ENCODE measurements at places on chromosomes 5 and 9.
A peak's percentile ranks its signal among the peaks of the same experiment; 100 is the strongest.

- no peak for DNase-seq
Measured at GRCh38 chr5:109406719-109407118, 3.1 kb downstream of the PJA2 start.

GRCh38 chr5:12623408-12623807 lies 719.2 kb upstream of the CTNND2 start:
- no peak for DNase-seq

GRCh38 chr9:84207491-84207951 lies 133.0 kb downstream of the SLC28A3 start:
- peak; percentile 24 for DNase-seq

GRCh38 chr5:63261695-63262094 lies 683.1 kb downstream of the LRRC70 start:
- DNase-seq, result no peak

DNA sequence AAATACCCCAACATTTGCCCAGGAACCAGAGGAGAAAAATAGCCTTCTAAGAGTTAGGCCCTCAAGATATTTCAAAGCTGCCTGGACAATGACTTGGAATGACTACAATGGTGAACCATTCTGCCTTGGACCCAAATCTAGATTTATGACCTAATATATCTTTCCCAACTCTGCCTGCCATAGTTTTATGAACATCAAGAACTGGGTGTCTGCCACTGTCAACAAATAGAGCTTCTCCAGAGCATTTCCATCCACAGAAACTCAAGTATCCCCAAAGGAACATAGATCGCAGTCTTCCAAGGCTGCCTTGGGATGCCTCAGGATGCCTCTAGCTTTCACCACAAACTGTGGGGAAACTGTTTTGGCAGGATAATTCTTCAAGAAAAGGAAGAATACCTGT lies 48.2 kb upstream of the NFIB start:
- DNase-seq, result peak; percentile 36

- DNase-seq, result no peak
Measured at GRCh38 chr9:26753971-26754370, 138.6 kb downstream of the CAAP1 start.

GRCh38 chr5:56566374-56567249 lies 248.7 kb upstream of the MAP3K1 start:
- DNase-seq, result no peak

GRCh38 chr9:93996863-93997262 lies 41.7 kb upstream of the BARX1 start:
- DNase-seq, result no peak

GRCh38 chr9:2132484-2133082 lies 117.4 kb downstream of the SMARCA2 start:
- DNase-seq, result no peak

DNA sequence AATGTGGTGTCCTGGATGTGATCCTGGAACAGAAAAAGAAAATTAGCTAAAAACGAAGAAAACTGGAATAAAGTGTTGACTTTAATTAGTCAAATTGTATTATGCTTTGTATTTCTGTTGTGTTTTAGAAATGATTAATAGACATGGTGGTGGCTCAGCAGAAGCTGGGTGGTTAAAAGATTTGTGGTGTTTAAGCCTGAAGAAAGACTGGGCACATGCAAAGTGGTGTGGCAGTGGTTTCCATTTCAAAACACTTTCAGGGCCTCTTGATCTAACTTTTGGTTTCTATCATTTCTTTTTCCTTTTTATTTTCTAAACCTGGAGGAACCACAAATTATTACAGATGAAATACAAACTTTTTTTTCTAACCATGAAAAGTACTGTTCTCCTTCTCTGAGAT lies 44.1 kb downstream of the ADGRV1 start:
- no peak for DNase-seq

GRCh38 chr5:86500947-86501346 lies 116.8 kb upstream of the COX7C start:
- DNase-seq, result no peak

DNA sequence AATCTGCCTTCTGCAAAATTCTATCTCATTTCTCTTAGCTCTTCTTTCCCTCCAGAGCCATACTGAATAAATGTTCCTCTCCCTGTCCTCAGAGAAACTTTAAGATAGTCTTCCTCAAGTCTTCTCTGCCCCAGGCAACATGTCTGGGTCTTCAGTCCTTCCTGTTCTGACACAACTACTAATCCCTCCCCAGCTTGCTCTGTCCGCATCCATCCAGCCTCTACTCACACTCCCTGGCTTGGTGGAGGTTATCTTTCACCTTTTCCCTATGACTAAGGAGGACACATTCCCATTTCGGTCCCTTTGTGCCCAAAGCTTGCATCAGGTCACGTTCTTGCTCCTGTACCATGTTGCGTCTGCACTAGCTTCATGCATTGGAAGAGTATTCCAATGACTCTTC lies 143.3 kb downstream of the TTLL11 start:
- no peak for DNase-seq

DNA sequence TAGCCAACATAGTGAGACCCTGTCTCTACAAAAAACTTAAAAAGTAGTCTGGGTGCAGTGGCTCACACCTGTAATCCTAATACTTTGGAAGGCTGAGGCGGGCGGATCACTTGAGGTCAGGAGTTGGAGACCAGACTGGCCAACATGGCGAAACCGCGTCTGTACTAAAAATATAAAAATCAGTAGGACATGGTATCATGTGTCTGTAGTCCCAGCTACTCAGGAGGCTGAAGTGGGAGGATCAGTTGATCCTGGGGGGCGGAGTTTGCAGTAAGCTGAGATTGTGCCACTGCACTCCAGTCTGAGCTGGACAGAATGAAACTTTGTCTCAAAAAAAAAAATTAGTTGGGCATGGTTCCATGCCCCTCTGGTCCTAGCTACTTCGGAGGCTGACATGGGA lies 57.9 kb upstream of the MIER3 start:
- no peak for DNase-seq

DNA sequence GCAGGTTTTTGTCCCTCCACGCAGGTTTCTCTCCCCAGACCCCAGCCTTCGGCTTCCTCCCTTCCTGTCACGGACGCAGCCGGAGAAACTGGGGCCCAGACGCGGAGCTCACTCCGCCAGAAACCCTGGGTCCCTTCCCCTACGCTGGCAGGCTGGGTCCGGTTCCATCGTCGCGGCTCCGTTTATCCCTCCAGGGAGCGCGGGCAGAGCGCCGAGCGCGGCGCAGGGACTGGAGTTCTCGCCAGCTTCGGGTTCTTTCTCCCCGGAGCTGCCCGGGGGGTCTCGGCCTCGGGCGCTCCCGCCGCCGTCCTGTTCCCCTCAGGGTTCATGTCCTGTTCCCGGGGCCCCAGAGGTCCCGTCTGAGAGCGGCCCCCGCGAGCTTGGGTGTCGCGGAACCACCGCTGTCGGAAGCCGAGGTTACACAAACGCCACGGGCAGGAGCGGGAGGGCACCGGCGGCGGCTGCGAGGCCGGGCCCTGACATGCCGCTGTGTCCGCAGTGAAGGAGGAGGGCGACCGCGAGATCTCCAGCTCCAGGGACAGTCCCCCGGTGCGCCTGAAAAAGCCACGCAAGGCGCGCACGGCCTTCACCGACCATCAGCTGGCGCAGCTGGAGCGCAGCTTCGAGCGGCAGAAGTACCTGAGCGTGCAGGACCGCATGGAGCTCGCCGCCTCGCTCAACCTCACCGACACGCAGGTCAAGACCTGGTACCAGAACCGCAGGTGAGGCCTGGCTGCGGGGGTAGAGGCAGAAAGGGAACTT lies 4.6 kb downstream of the BARHL1 start:
- DNase-seq, result no peak

DNA sequence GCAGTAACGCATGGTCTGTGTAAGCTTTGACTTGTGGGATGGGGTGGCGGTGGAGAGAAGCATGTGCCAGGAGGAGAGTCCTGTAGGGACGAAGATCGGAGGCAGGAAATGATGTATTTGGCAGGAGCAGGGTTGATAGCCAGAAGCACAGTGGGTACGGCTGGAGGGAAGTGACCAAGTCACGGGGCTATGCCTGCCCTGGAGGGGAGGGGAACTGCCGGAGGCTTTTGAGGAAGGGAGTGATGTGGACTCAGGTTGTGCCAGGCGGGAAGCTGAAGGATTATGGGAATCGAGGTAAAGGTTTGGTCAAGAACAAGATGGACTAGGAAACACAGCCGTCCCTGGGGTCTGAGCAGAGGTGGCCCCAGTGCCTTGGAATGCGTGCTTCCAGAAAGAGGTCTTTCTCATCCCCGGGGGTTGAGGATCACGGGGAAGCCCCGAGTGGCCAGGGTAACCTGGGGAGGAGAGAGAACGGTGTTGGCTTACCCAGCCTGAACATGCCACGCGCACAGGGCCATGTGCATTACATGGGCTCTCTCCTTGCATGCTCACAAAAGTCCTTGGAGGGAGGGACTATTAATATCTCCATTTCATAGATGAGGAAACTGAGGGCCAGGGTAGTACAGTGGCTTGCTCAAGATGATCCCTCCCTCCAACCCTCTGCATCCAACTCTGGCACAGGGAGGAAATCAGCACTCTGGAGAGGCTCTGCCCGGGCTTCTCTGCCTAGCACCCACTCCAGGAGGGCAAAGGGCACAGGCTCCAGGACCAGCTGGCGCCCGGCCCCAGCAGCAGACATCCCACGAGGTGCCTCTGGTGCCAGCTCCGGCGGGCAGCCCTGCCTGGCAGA lies 253.8 kb downstream of the PBX3 start:
- no peak for DNase-seq

GRCh38 chr5:147504535-147504934 lies 5.3 kb downstream of the DPYSL3 start:
- DNase-seq, result no peak

DNA sequence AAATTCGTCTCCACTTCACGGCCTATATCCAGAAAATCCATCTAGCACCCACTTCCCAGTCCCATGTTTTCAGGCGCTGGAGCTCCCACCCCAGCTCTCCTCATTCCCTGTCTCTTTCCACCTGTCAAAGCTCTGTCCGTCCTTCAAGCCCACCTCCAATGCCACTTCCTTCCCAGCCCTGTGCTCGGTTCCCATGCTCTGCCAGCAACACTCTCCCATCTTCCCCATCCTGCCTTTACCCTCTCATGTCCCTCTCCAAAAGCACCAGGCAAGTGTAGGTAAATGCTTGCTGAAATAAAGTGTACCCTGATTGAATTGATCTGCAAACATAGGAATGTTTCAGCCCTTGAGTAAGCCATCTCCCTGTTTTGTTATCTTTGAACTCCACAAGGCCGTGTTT lies 9.2 kb downstream of the DRD1 start:
- DNase-seq, result no peak

DNA sequence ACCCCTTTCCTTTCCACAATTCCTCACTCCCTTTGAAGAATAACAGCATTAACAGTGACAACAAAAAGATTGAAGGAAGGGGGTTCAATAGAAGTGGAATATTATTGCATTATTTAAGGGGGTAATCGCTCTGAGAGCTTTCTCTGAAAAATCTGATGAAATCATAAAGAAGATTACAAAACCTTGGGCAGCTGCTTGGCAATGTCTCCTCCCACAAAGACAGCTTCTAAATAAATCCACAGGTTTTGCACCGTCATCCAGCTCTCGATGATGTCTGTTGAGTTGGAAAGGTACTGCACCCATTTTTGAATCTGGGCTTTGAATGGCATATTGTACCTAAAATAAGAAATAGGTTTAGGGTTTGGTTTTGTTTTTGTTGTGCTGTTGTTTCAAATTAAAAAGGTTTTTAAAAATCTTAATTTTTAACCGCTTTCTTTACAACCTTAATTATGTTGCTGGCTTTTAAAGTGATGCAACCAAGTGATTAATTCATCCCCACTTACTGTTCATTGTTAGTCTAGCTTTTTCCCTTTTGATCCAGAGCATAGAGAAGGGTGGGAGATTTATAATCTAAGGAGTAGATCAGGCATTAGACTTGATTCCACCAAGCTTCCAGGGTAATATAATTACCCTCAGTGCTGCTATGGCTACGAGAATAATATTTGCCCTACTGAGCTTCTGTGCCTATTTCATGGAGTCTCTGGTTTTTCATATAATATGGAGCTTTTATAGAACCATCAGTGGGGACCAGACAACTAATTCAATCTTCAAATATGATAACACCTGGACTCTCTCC lies 85.0 kb downstream of the DNAH5 start:
- no peak for DNase-seq

DNA sequence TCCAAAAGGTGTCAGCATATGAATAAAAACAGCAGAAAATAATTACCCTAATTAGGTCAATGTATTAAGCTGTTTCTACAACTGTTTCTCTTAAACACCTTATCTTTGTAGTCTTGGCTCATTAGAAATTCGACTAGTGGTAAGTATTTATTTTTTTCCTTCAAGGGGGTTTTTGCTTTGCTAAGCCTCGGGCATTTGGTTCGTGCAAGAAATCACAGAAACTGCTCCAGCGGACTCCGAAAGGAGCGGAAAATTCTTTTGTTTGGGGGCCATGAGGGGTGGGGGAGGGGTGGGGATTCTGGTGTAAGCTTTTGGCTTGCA lies 757 bp downstream of the ZBED3 start:
- no peak for DNase-seq

DNA sequence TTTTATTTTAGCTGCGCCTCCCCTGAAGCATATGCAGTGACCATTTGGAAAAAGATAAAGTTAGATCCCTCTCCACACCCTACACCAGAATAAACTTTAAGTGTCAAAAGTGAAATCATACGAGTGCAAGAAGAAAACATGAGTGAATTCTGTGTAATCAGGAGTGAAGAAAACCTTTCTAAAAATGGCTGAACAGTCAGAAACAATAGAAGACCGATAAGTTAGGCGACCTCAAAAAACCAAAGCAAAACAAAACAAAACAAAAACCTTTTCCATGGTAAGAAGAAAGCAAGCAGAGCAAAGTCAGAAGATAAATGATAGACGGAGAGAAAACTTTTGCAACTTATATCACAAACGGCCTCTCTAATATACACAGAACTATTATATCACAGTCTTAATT lies 16.6 kb upstream of the TSC1 start:
- DNase-seq, result no peak

DNA sequence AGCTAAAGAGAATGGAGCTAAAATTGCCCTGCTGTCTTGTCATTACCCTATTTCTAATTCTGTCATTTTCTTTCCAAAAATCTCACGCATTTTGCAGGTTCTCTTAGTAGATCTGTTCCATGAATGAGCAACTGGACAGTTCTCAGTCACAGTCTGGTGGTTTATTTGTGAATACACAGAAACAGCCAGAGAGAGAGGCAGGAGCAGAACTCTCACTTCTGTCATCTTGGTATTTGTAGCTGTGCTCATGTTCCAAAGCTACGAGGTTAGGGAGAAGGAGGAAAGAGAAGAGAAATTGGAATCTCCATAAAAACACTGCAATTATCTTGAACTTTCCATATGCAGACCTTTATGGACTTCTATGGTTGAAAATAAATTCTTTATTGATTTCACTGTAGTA lies 118.0 kb upstream of the OR13F1 start:
- no peak for DNase-seq
